M059J (cell line): ENCODE measurements at places on chromosomes 6 and 20. TPM values are rescaled to one million over a fixed set of nuclear protein-coding genes. Genes with fewer than 3 reads are reported as not detected.

NUP43 gene
- total RNA-seq, result 70.0 and 93.3 TPM in 2 replicates

- DNase-seq, result no peak
Observed at GRCh38 chr6:14865531-14866100, 380.3 kb upstream of the JARID2 start.

DNA sequence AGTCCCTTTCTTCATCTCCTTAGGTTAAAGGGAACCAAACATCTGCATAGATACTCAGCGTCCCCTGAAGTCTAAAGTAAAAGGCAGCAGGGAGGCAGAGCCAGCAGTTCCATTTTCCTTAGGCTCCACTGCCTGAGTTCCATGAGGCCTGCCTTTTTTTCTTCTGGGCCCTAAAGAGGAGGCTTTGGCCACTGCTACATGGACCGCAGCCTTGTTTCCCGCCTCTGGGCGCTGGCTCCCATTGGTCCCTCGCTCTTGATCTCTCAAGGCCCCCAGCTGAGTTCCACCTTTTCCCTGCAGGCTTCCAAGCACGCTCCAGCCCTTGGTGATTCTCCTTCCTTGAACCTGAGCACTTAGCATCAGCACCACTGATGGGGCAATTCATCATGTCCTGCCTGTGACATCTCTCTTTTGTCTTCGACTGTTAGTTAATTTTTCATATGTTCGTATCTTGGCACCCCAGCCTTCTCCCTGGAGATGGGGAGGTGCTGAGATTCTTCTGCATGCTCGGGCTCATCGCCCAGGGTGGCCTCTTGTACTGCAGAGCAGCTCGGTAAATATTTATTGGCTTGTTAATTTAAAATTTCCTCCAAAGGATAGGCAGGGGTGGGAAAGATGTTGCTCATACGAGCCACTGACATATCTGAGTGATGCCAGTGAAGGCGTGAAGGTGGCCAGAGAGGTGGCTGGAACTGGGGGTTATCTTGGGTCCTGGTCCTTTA lies 3.4 kb downstream of the MLN start:
- DNase-seq, result no peak

SLC17A3 gene
- not detected in 2 replicates for total RNA-seq

DNA sequence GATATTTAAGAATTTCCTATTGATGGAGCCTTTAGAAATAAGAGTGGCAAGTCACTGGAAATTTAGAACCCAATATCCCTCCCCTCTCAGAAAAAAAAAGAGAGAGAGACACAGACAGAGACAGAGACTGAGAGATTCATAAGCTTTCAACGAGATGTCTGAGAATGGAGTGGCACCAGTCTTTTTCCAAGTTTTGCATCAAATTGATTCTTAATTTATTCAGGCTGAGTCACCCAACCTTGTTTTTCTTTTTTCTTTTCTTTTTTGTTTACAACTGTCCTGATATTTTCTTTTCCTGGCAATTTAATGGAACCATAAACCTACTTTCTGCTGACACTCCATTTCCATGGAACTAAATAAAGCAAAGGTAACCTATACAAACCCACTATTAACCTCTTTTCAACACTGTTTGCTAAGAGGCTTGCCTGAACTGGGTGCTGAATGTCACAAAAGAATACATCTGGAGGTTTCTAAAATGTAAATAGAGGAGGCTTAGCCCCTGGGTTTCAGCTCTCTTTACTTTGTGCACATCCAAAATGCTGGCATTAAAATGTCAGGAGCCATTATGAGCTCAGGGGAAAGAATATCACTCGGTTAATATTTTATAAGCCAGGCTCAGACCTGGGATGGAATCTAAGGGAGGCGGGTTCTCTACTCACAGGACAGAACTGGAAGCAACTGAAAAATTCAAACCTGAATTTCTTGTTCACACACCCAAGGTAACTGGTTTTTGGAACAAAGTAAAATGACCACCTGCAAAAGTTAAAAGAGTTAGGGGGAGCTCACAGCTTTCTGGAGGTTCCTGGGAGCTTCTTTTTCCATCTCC lies 100.8 kb downstream of the BFSP1 start:
- DNase-seq, result no peak

TSBP1 gene
- total RNA-seq, result not detected in 2 replicates

- peak; percentile 80 for DNase-seq
Observed at GRCh38 chr6:169370054-169370453, 116.4 kb upstream of the THBS2 start.

DNA sequence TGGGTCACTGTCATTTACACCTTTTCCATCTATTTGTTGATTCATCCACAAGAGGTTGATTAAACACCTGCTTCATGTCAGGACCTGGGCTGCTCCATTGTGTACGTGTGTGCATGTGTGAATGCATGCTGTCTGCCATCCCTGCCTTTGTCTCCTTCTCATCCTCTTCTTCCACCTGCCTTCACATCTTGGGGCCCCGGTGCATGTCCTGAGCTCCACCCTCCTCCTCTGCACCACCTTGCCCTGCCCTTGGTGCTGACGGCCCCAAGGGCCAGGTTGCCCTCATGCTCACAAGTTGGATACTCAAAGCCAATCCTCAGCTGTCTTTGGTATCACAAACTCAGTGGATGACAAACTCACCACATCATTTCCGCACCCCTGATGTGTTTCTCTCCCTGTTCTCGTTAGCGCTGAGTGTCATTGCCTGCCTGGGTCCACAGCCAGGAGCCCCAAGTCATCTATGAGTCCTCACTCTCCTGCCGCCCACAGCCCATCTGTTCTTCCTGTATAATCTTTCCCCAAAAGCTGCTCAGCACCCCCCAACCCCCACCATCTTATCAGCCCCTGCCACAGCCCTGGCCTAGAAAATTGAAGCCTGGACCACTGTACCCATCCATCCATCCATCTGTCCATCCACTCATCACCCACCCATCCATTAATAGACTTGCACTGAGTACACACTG lies 85.0 kb downstream of the SRC start:
- no peak for DNase-seq

DNA sequence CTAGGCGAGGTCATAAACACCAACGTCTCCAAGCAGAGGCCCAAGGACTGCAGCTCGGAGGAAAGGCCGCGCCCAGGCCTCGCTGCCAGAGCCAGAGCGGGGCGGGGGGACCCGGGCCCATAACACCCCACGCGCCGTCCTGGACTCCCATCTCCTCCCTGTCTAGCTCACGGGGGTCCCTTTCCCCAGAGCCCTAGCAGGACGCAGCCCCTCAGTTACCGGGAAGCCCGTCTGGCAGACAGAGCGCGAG lies 44.9 kb downstream of the MDFI start:
- DNase-seq, result no peak

GRCh38 chr6:42210551-42210950 lies 7.1 kb downstream of the MRPS10 start:
- no peak for DNase-seq

- DNase-seq, result peak; percentile 38
Observed at GRCh38 chr6:157269261-157269794, 54.0 kb downstream of the TMEM242 start.

DNA sequence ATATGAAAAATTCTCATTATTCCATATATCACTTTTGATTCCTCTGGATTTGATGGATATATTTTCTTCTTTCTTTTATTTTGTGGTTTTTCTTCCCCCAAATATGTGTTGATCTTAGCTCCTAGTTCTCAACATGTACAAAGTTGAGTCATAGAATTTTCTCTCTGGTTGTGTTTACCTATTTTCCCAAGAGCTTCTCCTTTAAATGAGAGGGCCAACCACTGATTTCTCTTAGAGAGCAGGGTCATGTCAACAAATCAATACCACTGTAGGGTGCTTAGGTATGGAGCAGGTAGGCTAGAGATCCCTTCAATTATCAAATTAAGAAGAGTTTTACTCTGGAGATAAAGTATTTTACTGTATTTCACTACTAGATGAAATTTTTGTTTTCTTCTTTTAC lies 145.7 kb downstream of the BMP5 start:
- peak; percentile 20 for DNase-seq

DNA sequence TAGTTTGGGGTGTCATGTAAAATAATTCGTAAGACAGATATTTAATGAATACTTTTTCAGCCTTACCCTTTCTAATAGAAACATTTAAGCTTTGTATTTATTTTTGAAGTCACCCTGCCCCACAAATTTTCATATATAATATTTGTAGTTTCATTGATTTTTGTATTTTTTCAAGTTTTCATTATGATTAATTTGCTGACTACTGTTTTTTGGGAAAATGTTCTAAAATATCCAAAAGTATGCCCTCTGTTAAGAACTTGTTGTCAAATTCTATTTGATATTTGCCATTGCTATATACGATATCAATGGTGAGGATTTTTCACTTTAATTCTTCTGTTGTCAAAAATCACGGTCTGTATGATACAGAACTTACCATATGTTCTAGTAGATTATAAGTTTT lies 793.9 kb upstream of the CITED2 start:
- DNase-seq, result no peak

- DNase-seq, result no peak
Observed at GRCh38 chr6:169140986-169141495, 112.6 kb downstream of the THBS2 start.

DNA sequence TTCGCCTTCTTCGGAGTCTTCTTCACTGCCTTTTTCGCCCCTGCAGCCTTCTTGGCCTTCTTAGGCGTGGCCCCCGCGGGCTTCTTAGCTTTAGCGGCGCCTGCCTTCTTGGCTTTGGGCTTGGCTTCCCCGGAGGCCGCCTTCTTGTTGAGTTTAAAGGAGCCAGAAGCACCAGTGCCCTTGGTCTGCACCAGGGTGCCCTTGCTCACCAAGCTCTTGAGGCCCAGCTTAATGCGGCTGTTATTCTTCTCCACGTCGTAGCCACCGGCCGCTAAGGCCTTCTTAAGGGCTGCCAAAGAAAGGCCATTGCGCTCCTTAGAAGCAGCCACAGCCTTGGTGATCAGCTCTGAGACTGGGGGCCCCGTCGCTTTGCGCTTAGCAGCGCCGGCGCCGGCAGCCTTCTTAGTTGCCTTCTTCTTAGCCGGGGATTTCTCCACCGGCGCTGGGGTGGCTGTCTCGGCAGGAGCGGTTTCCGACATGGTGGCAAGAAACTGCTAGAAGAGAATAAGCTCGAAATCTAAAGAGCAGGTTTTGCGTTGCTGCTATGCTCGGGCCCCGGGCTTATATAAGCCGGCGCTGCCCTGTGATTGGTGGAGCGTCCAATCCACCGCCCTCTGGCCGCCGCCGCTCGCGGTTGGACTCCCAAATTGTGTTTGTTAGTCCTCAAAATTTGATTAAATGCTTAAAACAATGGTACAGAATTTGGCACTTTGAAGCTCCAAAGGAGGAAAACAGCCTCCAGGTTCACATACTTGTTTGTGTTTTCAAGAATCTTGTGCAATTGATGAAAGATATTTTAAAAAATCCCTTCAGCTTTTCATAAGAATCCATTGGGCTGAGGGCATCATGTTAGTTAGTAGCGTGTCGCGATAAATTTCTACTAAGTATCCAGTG lies 44.9 kb downstream of the OR2B2 start:
- DNase-seq, result peak; percentile 94

GRCh38 chr6:166488076-166488685 lies 98.3 kb downstream of the RAMACL start:
- DNase-seq, result peak; percentile 27

LY6G6D gene
- not detected in 2 replicates for total RNA-seq

- DNase-seq, result no peak
Observed at GRCh38 chr6:166167801-166168615, at the start of gene TBXT. Gene TBXT (minus strand): TSS chr6:166167851. CDS start chr6:166167591, 260 bp downstream.

ADGRF4 gene
- 0.27 and 0.37 TPM in 2 replicates for total RNA-seq

DNA sequence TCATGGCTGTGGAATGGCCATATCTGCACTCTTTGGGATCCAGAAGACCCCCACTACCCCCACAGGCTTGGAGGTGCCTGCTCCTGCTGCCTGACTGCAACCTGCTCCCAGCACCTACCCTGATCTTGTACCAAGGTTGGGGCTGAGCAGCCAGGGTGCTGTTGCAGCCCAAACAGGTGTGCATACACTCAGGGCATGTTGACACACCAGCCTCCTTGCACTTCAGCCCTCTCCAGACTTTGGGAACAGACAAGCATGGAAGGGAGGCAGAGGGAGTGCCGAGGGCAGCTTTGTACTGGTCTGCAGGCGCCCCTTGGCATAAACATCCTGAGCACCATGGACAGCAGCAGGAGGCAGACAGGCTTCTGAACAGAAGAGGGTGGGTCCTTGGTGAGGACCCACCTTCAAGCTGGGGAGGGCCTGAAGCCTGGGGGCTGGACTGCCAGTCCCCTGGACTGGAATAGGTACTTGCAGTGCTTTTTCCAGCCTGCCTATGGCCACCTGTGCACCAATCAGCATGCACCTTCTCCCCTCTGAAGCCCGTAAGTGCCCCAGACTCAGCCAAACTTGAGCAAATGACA lies 1675.8 kb downstream of the HACE1 start:
- DNase-seq, result no peak

DNA sequence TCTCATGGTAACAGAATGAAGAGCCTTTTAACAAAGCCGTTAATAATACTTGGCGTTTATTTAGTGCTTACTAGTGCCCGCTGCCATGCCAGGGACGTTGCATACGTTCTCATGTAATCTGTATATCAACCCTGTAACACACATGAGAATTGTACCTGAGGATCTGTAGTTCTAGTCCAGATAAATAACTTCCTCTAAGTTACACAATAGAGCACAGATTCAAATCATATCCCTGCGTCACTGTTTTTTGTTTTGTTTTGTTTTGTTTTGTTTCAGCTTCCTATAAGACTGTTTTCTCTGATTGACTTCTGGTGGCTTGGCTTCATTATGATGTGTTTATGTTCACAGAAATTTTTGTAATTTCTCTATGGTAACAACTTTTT lies 553 bp downstream of the ZSCAN16 start:
- no peak for DNase-seq

DNA sequence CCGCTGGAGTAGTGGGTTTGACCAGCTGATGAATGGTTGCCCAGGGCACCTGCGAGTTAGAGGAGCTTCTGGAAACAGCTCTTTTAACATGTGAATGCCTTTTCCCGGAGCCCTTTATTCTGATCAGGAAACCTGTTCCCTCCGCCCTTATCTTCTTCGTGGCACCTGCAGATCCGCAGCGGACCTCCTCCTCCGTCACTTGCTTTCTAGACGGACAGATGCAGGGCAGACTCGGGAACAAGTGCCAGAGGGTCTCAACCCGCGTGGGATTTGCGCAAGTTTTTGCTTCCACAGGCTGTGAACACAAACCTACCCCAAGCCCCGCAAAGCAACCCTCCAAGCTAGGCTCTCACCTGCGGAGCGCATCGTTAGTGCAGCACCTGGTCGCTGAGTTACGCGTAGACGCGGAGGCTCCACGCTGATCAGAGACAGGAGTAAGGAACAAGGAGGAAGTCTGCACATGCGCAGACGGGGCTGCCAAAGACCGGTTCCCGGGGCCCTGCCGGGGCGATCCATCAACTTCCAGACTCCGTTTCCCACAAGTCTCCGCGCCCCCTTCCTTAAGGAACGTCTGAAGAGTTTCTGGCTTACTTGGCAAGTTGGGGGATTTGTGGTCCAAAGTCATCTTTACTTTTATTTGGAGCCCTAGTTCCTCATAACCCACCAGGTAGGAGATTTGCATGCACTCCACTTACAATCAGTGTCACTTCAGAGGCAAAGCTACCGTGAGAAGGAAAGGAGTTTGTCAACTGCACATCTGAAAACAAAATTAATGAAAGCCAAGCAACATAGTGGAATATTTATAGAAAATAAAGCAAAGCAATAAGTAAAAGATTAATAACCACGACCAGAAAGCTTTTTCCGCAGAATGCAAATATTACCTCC lies 52.7 kb upstream of the ELMO2 start:
- DNase-seq, result no peak
